ENCODE measurements at places on chromosomes 11 and 22.
A peak's percentile ranks its signal among the peaks of the same experiment; 100 is the strongest.

GRCh38 chr11:3824714-3825472 lies 15.9 kb downstream of the RHOG start:
- peak; percentile 41 for DNase-seq

- no peak for DNase-seq
Observed at GRCh38 chr11:73856031-73856567, 20.5 kb downstream of the COA4 start.

- DNase-seq = peak; percentile 46
Observed at GRCh38 chr22:43862074-43862881, at the start of gene SULT4A1. TSS of gene SULT4A1 (minus strand) at chr22:43862513. CDS start at chr22:43862382, 131 bp downstream.

DNA sequence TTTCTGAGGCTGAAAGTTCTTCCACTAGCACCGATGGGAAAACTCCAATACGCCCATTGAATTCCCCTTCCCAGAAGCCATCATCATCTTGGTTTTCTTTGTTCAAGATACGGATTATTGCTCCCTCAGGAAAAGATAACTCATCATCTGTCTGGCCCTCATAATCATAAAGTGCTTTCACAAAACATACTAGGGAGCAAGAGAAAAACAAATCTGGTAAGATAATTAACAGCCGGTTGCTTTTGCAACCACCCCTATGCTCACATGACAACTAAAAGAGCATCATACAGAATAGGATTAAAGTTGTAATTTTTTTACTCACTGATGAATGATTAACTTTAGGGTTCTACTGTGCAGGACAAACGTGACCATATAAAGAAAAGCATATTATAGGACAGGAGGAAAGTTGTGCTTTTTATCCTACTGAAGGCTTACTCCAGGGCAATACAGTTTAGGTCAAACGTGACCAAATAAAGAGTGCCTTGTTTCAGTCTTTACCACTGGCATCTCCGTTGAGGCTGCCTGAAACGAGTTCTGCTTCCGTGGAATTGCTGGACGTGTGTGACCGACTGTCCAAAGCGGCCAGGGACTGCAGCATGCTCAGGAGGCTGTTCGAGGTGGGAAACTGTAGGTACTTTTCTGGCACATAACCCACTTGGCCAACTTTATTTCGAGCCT lies 28.6 kb downstream of the ATG16L2 start:
- no peak for DNase-seq

DNA sequence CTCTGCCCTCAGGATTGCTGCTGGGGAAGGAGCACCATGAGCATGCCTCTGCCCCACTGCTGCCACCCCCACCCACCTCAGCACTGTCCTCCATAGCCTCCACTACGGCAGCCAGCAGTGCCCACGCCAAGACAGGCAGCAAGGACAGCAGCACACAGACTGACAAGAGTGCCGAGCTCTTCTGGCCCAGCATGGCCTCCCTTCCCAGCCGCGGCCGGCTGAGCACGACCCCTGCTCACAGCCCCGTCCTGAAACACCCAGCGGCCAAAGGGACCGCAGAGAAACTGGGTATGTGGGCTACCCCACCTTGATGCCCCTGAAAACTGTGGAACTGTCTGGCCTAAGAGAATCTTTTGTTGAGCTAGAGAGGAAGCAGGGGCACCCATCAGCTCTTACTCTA lies 101.0 kb downstream of the AMOTL1 start:
- DNase-seq = no peak

DNA sequence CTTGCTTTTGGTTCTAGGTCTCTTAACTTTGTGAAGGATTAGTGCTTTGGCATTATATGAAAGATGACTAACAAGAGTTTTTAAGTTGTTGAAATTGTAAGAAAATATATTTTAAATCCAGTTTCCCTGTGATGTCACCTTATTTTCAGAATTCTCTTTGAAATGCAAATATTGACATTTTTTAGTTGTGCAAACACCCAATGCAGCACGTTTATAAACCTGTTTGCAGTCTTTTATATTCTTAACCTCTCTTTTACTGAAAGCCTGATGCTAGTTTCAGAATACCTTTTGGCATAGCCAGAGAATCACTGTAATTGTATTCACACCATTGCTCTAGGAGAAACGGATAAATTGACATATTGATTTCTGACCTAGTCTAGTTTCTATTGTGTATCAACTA lies 42.8 kb upstream of the SLC37A2 start:
- no peak for DNase-seq

DNA sequence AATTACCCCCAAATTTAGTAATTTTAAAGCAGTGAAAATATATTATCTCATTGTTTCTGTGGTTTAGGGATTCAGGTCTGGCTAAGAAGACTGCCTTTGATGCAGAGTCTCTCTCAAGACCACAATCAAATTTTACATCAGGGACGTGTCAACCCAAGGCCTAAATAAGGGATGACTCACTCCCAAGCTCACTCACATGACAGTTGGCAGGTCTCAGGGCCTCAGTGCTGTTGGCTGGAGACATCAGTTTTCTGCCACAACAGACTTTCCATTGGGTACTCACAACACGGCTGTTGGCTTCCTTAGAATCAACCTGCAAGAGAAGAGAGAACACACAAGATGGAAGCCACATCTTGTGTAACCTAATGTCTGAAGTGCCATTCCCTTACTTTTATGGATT lies 377.3 kb downstream of the FAM181B start:
- DNase-seq = no peak

- no peak for DNase-seq
Observed at GRCh38 chr11:47435687-47436086, 9.4 kb upstream of the PSMC3 start.

- no peak for DNase-seq
Observed at GRCh38 chr11:112051768-112052167, 22.0 kb downstream of the PIH1D2 start.

DNA sequence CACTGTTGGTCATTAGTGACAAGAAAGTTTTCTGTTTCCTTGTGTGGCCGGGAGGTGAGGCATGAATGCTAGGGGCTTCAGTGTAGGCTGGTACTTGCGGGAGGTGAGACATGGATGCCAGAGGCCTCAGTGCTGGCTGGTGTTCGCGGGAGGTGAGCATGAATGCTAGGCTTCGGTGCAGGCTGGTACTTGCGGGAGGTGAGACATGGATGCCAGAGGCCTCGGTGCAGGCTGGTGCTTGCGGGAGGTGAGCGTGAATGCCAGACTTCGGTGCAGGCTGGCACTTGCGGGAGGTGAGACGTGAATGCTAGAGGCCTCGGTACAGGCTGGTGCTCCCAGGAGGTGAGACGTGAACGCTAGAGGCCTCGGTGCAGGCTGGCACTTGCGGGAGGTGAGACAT lies 48.4 kb downstream of the ANO1 start:
- no peak for DNase-seq

DNA sequence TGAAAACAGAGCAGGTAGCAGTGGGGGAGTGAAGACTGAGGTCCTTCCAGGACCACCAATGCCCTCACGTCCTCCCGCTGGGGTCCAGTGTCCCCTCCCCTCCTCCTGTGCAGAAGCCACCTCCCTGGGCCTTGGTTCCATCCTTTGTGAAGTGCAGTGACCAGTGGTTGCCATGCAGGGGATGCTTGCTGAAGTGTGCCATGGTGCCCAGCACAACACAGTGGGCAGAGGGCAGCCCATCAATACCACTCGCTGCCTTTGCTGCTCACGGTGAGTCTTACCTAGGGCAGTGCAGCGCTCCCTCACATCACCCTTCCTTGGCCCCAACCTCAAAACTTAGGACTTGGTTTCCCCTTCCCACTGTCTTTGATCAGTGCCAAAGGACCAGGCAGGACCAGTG lies 12.9 kb downstream of the MYEOV start:
- no peak for DNase-seq

GRCh38 chr11:122280870-122281269 lies 164.9 kb upstream of the BLID start:
- DNase-seq = no peak

DNA sequence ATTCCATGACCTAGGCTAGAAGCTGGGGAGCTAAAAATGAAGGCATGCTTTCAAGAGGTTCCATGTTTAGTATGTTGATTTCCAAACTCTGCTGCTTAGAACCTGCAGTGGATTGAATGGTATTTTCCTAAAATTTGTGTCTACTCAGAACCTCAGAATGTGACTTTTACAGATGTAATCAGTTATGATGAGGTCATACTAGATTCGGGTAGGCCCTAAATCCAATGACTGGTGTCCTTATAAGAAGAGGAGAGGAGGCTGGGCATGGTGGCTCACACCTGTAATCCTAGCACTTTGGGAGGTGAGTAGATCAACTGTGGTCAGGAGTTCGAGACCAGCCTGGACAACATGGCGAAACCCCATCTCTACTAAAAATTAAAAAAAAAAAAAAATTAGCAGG lies 3.5 kb upstream of the FEZ1 start:
- no peak for DNase-seq

GRCh38 chr11:3021125-3021524 lies 29.0 kb upstream of the NAP1L4 start:
- DNase-seq = peak; percentile 45

DNA sequence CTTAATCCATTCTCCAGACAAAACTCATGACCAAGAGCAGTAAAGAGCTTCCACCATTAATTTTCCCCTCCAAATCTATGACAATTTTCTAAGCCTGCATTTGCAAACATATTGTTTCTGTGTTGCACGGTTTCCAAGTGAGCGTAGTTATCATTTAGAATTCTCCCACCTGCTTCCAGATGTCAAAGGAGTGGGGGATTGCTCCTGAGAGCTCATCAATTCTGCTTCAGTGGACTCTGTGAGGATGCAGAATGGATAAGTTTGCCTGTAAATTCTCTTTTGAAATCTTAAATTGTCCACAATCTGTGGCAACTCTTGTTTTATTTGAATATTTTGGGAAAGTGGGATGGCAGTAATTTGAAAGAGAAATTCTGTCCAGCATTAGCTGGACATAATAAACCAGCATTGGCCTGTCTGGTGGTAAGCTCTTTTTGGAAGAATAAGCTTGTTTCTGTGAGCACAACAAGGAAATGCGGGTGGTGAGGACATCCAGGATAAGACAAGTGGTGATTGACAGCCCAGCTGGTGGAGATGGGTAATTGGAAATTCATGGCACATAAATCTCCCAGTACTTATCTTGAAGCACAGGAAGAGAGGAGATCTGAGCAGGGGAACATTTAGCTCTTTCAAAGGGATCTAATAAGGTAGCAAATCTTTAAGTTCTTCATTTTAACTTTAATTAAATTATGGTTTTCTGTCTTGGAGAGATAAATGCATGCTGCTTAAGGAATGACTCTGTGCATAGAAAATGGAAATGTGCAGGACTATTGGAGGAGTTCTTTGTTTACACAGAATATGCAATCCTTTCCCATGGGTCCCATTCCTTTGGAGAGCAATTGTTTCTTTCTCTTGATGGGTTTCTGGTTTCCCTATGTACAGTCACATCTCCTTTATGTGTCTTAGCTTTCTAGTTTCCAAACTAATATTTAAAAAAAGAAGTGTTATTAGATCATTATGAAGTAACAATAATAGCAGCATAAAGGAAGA lies 73.2 kb downstream of the FAT3 start:
- no peak for DNase-seq

DNA sequence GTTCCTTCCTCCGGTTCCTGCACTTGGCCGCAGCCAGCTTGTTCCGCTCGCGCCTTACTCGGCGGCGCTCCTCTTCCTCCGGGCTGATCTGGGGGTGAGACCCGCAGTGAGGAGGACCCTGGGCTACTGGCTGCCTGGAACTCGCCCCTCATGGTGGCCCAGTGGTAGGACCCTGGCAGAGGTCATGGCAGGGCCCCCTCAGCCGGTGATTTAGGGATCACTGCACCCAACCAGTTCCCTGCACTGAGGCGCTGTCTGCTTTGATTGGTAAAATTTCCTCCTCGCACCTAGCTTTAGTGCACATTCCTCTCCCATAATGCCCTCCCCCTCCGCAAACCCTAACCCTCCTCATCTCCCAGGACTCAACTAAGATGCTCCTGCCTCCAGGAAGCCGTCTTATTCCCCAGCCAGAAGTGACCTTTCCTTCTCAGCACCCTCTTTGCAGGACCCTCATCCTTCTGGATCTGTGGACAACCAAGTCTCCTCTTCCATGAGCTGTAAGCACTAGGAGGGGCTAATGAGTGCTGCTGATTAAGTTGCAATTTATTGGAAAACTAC lies 3.6 kb downstream of the CCDC85B start:
- DNase-seq = no peak

- no peak for DNase-seq
Observed at GRCh38 chr11:28903716-28904115, 795.5 kb downstream of the METTL15 start.

DNA sequence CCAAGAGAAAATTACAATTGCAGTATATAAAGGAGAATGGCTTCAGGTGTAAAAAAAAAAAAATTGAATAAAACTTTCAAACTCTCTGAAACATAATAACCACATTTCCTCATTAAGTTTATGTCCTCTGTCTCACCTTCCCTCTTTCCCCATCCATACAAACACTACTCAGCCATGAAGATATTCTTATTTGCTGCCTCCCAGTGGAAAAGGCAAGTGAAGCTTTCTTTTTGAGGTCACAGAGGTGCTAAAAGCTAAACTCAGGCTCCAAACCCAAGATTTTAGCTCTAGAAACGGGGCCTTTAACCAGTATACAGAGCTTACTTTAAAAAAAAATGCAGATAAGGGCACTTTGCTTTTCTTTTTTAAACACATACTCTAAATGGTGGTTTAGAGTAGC lies 1568.5 kb downstream of the FAM181B start:
- no peak for DNase-seq

DNA sequence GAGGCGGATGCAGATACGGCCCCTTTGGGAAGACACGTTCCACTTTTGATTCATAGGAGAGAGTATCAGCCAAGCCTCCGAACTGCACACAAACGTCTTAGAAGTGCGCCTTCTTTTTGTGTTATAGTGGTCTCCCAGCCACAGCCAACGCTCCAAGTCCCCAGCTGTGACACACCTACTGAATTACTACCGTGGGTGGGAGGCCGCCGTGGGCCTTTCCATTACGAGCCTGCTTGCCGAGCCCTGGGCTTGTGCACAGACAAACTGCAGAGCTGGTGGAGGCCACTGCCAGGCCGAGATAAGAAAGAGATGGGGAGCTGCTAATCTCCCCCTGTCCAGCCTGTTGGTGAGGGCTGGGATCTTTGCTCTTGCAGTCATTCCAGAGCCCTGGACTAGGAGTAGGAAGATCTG lies 761 bp downstream of the HMBS start:
- DNase-seq = peak; percentile 67

DNA sequence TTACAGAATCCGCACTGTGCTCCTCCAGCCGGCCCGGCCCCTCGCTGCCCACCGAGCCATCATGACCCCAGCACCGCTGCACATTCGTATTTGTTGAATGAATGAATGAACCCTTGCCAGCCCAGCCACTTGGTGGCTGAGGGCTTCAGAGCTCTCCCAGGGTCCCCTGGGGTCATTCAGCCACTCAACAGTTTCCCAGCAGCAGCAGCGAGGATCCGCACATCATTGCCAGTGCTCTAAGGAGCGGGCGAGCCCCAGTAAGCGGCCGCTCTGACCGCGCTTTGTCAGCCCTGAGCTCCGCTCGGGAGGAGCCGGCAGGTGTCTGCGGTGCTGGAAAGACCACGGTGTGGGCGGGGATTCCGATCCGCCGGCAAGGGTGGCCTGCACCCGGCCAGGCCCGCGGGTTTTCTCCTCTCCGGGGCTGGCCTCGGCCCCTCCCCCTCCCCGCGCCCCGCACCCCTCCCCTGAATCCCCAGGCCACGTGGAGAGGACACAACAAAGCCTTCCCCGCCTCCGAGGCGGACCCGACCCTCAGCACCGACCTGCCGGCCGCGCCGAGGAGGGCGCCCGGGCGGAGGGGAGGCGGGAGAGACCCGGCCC lies 563 bp downstream of the BID start:
- peak; percentile 66 for DNase-seq

- peak; percentile 62 for DNase-seq
Observed at GRCh38 chr11:123438131-123438627, 8.1 kb downstream of the GRAMD1B start.

GRCh38 chr22:17103351-17103750 lies 17.8 kb downstream of the TMEM121B start:
- no peak for DNase-seq
